ENCODE measurements at places on chromosomes 3 and 15.

DNA sequence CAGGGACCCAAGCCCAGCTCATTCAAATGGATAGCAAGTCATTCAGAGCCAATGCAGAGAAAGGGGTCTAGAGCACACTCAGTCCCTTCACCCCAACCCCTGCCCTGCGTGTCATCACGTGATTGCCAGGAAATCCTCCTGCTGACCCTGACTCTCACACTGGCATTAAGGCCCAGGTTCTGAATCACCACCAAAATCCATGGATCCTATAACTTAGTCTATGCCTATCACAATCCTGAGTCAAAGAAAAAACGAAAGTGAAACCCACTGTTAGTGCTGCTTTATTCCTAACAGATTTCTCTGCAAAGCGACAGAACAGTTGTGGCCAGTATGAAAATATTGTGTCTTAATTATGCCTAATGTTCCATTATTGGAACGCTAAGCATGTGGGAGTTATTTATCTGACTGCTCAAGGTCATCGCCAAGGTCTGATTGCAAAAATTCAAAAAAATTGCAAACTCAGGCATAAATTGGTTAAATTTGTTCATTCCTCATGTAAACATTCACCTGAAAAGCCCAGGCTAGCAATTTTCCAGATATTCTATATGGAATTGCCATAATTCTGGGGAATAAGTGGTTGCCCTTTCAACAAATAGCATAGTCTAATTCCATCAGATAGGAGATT lies 108.7 kb upstream of the EIF1B start:
- no peak for DNase-seq

GRCh38 chr3:101850246-101851051 lies 1.1 kb downstream of the NFKBIZ start:
- no peak for DNase-seq

GRCh38 chr15:101379647-101380046 lies 84.6 kb upstream of the SNRPA1 start:
- DNase-seq: no peak

DNA sequence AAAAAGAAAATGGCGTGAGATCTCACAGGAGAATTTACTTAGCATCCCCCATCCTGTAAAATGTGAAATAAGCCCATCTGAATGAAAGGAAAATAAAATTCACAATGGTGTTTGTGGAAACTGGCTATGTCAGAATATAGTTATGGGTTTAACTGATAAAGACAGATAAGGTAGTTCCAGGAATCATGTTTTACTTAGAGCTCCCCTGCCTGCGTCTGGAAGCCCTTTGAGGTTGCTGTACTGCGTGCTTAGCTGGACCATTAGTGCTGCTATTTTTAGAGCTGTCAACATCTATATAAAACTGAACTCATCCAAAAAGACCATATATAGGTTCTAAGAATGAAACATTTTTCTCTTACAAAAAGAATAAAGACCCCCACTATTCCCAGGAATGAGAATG lies 130.8 kb downstream of the LSAMP start:
- DNase-seq: no peak

DNA sequence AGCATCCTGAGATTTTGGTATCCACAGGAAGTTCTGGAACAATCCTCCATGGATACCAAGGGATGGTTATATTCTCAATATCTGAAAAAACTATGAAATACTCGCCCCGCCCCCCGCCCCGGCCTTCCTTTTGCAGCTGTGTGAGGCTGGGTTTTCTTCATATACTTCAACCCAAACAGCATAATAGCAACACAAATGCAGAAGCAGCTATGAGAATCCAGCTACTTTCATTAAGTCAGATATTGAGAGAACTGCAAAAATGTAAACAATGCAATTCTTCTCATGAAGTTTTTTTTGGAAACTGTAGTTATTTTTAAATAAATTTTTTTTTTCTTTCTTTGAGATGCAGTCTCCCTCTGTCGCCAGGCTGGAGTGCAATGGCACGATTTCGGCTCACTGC lies 10.9 kb upstream of the IDH2 start:
- DNase-seq: no peak

DNA sequence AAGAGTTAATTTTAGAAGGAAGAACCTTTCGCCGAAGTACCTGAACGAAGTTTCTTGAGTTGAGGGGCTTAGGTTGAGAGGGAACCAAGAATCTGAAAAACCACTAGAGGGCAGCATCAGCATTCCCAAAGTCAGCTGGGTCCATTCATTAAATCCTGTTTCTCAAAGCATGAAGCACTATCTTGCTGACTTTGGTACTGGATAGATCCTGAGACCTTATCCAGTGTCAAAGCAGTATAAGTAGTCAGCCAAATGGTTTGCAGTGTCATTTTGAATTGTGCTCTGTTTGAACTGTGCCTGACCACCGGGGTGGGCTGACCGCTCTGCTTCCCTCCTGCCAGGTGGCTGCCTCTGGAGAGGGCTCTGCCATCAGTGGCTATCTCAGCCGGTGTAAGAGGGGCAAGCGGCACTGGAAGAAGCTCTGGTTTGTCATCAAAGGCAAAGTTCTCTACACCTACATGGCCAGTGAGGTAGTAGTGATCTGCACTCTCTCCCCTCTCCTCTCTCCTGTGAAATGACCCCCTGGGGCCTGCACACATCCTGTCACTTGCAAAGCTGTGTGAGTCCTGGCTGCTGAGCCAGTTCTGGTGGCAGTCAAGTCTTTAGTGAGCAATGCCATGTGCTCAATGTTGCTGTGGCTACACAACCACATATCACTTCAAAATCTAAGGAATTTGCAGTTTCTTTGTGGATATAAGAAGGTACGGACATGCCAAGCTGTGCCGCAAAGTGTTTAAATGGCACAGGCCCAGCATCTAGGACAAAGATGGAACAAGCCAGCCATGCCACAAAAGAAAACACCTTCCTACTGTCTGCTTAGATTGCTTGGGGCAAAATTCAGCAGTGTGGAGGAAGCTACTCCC lies 21.4 kb upstream of the NR2C2 start:
- peak; percentile 17 for DNase-seq

DNA sequence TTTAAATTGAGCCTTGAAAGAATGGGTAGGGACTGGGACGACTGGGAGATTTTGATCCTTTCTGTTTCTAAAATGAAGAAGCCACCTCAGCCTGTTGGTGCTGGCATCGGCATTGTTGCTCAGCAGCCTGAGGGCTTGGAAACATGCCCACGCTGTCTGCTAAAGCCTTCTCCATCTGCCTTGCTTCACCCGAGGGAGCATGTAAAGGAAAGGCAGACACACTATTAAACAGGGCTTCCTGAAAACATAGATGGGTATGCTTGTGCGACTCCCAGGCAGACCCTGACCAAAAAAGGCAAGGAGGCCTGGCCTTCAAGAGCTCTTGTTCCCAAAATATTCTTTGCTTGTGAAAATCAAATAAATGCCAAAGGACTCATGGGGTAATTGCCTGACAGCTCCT lies 84.2 kb upstream of the SLC4A7 start:
- peak; percentile 69 for DNase-seq

DNA sequence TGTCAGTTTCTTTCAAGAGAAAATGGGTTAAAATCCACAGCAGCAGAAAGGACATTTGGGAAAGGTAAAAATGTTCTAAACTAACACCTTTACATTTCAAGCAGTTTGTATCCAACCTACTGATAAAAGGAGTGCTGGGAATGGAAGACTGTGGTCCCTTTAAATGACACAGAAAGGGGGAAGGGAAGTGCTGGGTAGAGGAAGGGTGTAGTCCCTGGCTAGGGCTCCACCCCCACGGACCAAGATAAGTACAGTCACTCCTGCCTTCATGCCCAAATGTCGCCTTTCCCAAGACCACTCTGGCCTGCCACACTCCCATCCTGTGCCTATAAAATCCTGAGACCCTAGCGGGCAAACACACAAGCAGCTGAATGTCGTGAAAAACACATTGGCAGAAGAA lies 350.9 kb upstream of the POU1F1 start:
- no peak for DNase-seq

DNA sequence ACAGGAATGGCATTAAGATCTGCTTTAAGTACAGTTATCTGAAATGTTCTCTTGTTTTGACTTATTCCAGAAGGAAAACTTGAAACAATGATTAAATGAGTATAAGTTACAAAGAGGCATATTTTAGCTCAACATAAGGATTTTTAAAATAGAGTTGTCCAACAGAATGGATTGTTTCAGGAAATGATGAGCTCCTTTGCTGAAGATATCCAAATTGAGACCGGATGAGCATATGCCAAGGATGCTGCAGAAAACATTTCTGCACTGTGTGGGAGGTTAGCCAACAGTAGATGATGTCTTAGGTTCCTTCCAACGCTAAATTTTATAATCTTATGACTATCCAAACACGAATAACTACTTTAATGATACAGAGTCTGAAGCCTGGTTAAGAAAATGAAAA lies 226.5 kb upstream of the NANOGP8 start:
- DNase-seq: no peak

GRCh38 chr3:10551821-10552630 lies 46.6 kb upstream of the ATP2B2 start:
- DNase-seq: no peak

DNA sequence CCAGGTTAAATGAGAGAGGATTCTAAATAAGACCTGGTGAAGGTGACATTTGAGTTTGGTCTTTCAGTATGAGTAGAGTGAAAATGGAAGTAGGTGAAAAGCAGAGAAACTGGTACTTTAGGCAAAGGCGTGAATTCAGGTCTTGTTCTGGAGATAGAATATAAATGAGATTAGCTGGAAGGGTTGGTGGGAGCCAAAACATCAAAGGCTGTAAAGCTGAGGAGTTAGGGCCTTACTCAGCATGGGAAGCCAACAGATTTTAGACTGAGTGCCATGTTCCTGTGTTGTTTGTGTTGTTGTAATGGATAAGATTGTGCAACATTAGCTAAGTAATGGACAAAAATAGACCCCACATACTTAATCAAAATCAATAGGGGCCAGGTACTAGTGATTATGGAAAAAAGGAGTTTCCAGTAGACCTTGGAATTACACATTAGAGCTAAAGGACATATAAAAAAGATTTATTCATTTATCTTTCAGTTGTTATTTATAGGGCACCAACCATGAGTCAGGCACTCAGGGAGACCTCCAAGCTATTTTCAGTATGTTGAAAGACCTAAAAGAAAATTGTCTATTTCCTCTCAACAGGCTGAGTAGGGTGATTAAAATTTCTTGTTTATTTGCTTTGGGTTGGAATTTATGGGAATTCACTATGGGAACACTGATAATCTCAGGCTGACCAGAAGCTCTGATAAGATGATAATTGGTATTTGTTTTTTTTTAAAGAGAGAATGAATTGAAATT lies 20.8 kb downstream of the ARL14 start:
- DNase-seq: no peak

DNA sequence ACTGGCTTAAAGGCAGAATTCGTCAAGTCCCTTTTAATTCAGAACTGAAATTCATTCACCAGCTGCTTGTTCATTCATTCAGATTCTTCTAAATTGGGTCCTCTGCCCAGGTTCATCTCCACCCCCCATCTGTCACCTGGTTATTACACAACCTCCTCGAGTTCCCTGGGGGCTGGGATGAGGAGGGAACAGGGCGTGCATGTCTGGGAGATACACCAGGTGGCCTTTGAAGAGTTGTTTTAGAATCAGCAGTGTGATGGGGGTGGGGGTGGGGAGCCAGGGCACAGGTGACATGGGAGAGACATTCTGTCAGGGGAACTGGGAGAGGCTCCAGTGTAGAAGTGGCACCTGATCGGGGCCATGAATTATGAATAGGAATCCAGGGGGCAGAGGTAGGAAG lies 8.2 kb downstream of the SNX33 start:
- DNase-seq: no peak

GRCh38 chr3:29484633-29485032 lies 203.8 kb downstream of the RBMS3 start:
- no peak for DNase-seq

DNA sequence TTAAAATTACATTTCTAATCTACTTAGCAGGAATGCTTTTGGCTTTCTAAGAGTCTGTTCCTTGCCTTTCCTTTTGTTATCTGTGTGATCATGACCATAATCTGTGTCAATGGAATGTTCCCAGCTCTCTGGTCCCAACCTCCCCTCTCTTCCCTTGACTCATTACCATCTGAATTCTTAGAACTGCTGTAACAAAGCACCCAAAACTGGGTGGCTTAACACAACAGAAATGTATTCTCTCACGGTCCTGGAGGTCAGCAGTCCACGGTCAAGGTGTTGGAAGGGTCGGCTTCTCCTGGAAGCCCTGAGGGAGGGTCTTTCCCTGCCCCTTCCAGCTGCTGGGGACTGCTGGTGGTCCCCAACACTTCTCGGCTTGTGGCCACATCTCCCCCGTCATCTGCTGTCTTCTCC lies 81.1 kb downstream of the LRRK1 start:
- DNase-seq: no peak

GRCh38 chr15:82852941-82853561 lies 43.6 kb downstream of the WHAMM start:
- DNase-seq: no peak

DNA sequence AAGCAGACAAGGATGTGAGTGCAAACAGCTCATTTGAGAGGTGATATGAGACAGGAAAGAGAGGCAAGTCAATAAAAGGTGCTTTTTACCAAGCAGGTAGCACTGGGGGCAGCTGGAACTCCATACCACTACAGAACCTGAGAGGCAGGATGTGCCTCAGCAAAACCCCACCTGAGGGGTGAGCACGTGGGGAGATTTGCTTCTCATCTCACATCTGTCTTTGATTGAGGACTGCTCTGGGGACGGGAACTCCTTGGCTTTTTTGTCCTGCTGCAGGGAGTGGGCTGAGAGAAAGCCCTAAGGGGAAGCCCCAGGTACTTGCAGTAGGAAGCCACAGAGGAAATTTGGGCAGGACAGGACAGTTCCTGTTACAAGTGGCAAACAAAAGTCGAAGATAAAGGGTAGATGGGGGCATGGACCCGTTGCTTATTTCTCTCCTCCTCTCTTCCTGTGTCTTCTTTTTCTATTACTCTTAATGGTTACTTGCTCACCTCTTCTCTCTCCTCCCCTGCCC lies 27.1 kb downstream of the CFAP161 start:
- DNase-seq: no peak

DNA sequence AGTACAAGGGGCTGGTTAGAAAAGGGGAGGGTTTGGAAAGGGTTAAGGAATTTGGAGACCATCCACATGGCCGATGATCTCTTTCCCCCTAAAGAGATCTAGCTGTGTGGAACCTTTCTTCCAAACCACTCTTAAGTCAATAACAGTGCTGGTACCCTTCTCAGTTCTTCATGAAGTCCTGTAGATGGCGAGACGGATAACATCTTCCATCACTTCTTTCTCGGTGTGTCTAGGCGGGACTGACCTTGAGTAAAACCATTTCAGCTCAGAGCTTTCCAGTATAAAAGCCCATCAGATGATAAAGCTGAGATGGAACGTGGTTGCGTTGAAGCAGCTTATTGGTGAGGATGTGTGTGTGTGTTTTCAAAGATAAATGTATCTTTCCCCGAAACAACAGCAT lies 151.5 kb upstream of the BHLHE40 start:
- DNase-seq: no peak

DNA sequence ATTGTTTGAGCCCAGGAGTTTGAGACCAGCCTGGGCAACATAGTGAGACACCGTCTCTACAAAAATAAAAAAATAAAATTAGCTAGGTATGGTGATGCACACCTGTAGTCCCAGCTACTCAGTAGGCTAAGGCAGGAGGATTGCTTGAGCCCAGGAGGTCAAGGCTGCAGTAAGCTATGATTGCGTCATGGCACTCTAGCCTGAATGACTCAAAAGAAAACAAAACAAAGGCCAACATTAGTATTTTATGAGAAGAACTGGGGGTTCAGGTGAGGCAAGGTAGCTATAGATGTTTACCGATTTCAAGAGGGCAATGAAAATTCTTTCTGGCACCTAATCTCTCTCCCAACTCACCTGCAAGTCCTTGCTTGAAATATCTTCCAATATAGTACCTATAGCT lies 77.2 kb downstream of the GREM1 start:
- no peak for DNase-seq
